Cardiac muscle cell (in vitro differentiated cells and primary cell): ENCODE measurements at places on chromosomes 13 and 19.

DNA sequence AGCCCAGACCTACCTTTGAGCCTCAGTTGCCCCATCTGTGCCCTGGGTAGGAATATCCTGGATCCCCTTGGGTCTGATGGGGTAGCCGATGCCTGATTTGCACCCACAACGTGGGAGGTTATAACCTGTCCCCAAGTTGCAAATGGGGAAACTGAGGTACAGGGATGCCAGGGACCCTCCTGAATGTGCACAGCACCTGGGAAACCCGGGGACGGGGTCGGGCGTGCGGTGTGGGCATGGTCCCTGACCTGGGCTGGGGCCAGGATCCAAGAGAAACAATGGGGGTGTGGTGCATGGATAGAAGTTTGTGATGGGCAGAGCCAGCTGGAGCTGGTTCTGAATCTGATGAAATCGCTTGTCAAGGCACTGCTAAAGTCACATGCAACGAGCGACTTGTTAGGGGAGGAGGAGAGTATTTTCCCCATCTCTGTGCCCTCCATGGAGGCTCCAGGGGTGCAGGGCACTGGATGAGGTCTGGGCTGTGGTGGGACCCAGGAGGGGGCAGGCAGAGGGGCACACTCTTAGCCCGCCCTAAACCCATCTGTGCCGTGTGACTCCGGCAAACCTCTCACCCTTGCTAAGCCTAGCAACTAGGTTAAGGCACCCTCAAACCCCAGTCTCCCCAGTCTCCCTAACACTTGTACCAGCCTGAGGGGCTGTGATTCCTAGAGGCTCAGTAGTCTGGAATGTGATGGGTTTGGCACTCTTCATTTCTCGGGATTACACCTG is 749 bp downstream of the GDF15 start:
- peak; percentile 69 for DNase-seq

GRCh38 chr19:44782729-44783128 is 5.0 kb downstream of the CBLC start:
- DNase-seq = no peak

- DNase-seq = no peak
Measured at GRCh38 chr19:22528956-22529355, 105.2 kb upstream of the ZNF492 start.

DNA sequence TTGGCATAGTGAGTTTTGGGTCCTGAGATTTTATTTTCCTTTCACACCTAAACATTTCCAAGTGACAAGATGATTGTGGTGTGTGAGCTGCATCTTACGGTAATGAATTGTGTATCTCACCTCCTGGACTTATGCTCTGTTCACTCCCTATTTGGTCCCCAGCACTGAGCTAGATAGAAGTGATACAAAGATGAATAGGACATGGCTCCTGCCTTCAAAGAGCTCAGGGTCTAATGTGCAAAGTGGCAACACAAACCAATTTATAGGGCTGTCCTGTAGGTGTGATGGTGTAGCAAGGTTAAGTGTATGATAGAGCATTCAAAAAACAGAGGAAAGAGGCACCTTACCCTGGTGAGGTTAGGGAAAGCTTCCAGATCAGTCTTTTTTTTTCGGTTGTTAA is 17.6 kb upstream of the TNFRSF19 start:
- DNase-seq = no peak

GRCh38 chr13:92451060-92451459 is 775.5 kb upstream of the GPC6 start:
- DNase-seq = no peak

DNA sequence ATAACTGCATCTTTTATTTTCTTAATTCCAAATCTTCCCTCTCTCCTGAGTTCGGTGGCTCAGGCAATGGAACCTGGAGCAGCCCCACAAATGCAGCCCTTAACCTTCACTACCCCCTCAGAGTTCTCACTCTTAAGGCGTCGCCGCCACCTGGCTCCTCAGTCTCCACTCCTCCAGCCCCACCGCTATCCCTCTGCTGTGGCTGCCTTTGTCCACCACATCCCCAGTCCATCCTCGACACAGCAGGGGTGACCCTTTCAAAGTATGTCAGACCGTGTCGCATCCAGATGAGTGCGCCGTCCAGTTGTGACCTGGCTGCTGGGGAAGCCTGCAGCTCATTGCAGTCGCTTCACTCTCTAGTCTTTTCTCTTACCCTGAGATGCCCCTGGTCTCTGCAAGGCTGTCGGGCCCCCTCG is 1.0 kb downstream of the SPPL2B start:
- no peak for DNase-seq

DNA sequence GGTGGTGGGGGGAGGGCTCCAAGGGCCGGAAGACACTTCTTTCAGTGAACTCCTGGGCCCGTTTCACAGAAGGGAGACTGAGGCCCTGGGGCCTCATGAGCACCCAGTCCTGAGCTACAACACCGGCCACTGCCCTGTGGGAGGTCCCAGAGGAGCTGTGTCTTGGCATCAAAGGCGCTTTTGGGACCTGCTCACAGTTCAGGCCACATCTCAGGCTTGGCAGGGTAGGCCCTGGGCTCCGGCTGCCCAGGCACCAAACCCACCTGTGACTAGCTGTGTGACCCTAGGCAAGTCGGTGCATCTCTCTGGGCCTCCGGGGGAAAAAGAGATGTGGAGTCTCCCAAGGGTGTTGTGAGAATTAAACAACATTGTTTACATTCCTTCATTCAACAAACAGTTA is 29.5 kb downstream of the NFILZ start:
- DNase-seq = no peak
